ENCODE measurements at places on chromosomes 12 and 14. TPM values are rescaled to one million over a fixed set of nuclear protein-coding genes. Genes with fewer than 3 reads are reported as not detected.
A peak's percentile ranks its signal among the peaks of the same experiment; 100 is the strongest.

- DNase-seq, result no peak
Measured at GRCh38 chr12:108338915-108339657, at the start of gene CMKLR1. TSS of gene CMKLR1 (minus strand) at chr12:108339311. CDS start at chr12:108293591, 45,720 bp downstream.

- DNase-seq, result no peak
Measured at GRCh38 chr14:104442631-104443390, 136.8 kb upstream of the C14orf180 start.

DNA sequence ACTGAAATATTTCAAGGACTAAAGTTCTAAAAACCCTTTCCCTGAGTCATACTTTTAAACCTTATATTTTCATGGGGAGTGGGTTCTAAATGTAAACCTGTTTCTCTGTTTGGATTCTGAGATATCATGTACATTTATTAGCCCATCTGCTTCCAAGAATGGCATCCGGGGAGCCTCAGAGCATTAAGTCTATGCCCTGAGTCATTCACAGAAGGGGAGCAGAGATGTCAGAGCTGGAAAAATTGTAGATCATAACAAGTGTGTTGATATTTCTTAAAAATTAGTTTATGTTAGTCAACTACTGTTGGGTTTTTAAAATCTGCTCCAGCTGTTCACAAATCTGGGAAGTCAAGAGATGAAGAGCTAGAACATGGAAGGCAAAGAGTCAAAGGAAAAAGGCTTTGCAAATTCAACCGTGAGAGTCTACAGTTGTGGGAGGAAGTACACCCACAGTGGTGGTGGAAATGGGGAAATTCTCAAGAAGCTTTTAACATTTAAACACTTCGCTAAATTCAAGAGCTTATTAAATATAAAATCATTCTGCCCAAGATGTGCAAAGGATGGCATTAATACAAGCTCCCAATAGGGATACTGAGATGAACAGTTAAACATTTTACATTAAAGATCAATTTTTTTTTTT is 70.5 kb upstream of the FLRT2 start:
- no peak for DNase-seq

- peak; percentile 59 for DNase-seq
Measured at GRCh38 chr14:73457041-73457923, 1.1 kb downstream of the NUMB start.

GRCh38 chr14:81455390-81455789 is 55.3 kb upstream of the STON2 start:
- no peak for DNase-seq

GRCh38 chr12:46914336-46914735 is 88.5 kb upstream of the SLC38A4 start:
- DNase-seq, result no peak

DNA sequence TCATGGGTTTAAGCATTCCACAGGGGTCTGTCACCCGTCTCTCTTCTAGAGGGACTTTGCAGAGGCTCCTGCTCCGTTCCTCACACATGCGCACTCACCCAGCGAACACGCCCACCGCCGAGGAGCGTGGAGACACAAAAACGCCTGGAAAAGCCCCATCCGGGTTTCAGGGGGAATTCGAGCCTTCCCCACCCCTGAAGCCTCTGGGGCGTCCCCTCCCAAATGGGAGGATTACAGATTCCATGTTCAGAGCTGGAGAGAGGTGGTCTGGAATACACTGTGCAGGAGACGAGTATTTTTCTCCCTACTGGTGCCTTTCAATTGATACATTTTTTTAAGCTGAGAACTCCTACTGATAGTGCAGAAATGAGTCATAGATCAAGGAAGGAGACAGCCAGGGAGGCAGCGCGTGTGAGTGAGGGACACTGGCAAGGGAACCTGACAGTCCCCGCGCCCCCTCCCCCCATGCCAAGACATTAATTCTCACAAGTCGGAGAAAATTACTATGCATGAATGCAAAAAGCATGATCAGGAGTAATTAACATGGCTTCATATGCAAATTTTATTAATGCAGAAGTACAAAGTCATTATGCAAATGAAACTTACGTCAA is 36.9 kb downstream of the BCL11B start:
- DNase-seq, result no peak

DNA sequence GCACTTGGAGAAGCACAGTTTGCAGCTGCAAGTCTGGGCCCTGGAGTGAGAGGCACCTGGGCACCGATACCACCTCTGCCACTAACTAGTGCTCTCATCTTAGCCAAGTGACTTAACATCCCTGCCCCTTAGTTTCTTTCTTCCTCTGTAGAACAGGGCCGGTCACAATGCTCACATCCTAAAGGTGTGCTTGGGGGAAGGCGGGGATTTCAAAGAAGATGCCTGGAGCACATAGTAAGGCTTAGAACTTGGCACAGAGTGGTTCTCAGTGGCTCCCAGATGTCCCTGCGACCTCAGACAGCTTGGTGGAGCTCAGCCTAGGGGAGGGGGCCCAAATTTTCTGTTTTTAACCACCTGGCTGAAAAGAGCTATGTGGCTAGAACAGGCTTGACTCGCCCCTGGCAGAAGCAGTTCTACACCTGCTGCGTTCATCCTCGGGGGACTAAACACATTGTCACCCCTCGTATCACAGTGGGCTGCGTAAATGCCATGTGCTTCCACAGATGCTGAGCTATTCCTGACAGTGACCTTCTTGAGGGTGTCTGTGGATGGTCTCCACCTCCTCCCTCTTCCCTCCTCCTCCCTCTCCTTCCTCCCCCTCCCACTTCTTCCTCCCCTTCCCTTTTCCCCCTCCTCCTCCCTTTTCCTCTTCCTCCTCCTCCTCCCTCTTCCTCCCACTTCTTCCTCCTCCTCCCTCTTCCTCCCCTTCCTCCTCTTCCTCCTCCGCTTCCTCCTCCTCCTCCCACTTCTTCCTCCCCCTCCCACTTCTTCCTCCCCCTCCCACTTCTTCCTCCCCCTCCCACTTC is 112.1 kb downstream of the PHETA1 start:
- no peak for DNase-seq

DNA sequence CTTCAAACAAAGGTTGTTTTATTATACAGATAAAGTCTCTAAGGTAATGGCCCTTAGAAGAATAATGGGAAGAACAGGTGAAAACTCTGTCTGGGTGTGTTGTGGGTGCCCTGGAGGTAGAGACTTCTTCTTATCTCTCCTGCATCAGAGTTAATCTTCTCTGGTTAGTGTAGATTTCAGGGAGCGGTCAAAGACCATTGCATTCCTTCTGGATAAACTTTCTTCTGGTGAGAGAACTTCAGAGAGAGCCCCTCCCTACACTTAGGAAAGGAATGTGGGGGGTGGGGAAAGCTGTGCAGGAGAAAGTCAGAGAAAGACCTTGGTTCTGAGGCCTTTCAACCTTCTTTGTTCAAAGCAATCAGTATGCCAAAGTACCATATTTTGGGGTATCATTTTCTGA is 658.5 kb downstream of the DIO2 start:
- no peak for DNase-seq

GRCh38 chr12:46332260-46332659 is 40.3 kb downstream of the SLC38A2 start:
- peak; percentile 33 for DNase-seq

DNA sequence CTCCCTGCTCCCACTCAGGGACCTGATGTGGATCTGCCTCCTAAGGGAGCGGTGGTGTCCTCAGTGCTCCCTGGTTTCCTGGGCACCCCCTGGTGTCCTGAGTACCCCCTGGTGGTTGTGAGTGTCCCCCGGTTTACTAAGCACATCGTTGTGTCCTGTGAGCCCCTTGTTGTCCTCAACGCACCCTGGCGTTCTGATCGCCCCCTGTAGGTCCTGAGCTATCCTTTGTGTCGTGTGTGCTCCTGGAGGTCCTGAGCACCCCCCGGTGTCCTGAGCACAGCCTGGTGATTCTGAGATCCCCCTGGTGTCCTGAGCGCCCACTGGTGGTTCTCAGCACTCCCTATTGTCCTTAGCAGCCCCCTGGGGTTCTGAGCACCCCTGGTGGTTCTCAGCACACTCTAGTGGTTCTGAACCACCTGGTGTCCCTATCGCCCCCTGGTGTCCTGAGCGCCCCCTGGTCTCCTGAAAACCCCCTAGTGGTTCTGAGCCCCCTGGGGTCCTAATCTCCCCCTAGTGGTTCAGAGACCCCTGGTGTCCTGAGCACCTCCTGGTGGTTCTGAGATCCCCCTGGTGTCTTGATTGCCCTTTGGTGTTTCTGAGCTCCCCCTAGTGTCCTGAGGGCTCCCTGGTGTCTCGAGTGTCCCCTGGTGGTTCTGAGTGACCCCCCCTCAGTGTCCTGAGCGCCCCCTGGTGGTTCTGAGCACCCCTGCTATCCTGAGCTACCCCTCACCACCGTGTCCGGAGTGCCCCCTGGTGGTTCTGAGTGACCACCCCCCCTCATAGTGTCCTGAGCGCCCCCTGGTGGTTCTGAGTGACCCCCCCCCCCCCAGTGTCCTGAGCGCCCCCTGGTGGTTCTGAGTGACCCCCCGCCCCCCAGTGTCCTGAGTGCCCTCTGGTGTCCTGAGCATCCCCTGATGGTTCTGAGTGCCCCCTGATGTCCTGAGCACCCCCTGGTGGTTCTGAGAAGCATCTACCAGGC is 615.1 kb downstream of the TMEM121 start:
- DNase-seq, result peak; percentile 22

DNA sequence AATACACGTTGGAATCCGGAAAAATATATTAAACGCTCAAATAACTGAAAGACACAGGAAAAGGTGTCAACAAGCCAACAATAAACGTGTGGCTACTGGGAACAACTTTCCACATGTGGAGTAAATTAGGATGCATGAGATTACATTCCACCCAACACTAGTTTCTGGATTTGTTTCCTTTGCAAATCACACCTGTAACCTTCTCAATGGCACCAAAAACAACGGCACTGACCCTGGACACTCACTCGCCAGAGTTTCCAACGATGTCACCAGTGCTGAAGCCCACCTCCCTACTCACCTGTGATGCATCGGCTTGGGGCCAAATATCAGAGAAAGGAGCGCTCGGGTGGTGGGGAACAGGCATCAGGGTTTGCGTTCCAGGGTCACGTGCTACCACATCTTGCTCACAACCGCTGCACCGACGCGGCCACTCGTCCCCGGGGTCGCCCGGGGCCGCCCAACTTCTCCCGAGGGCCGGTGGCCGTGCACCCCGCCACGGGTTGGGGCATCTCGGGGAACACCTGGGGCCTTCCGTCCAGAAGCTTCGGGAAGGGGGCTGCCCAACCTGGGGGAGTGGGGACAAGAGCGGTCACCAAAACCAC is 629 bp downstream of the PRDM4 start:
- DNase-seq, result peak; percentile 21

DNA sequence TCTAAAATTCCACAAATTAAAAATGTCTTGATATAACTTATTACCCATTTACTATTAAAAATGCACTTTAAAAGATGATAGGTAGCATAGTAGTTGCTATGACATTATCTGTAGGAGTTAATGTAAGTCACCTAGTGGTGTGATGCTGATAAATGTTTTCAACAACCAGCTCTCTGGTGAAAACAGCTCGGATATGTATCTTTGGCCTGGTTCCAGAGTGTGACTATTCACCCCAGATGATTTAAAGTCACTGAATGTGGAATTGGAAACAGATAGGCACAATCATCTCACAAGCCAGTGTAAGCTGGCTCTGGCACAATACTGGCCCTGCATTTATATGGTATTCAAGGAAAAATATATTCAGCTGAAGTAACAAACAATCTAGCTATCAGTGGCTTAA is 9.2 kb upstream of the CCDC196 start:
- DNase-seq, result no peak

DNA sequence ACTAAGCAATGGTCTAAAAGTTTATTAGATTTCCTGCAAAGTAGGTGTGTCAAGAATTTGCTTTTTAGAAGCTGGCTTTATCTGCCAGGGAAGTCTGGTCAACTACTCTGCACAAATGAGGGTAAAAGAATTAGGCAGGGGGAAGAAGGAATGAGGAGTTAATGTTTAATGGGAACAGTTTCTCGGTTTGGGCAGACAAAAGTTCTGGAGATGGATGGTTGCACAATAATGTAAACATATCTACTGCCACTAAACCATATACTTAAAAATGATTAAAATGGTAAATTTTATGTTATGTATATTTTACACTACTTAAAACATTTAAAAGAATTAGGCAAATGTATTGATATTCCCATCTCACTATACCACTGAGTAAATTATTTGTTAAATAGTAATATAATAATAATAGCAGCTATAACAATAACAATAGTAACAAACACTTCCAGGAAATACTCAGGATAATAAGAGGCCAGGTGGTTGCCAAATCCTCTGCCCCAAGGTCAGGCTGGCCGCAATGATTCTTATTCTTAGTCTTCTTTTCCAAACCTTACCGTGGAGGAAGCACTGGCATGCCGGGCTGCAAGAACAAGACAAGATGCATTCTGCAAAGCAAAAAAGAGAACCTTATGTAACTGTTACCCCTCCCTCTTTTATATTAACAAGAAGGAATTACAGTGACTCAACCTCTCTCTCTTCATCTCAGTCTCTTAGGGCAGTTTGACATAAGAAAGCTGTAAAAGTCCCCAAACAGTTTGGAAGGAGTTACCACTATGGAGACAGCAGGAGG is 13.9 kb downstream of the CS start:
- DNase-seq, result no peak

DNA sequence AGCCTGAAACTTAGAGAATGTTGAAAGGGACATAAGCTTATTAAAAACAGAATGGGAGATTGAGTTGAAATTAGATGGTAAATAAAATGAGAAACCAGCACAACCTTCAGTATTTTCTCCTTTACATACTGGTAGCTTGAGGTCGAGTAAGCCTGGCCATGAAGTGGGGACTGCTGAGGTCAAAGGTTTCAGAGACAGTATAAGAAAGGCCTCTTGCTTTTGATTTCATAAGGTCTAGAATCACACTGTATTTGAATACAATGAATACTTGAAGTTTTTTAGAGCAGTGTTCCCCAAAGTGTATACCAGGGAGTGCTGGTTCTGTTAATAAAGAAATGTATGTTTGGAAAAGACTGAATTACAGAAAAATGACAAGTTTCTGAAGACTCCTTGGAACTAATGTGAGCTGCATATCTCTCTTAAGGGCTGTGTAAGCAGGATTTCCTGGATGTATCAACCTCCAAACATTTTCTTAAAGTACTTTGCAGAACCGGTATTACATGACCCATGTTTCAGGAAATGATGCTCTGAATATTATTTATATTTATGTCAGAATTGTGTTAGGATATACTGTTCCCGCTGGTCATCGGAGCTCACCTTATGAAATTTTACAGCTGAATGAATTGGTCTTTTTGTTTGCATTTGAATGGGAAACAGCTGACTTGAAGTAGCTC is 85.0 kb downstream of the AKAP6 start:
- no peak for DNase-seq

DNA sequence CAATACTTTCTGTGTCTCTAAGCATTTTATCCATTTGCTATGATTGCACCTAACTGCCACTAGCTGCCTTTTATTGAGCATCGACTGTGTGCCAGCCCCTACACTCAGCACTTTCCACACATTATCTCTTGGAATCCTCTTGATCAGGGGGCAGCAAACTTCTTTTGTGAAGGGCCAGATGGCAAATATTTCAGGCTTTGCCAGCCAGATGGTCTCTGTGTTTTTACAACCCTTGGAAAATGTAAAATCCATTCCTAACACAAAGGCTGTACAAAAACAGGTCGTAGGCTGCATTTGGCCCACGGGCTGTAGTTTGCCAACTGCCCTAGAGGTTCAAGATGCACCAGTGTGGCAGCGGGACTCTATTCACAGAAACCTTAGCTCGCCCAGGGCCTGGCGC is 19.5 kb downstream of the FOXN4 start:
- no peak for DNase-seq

The CYP46A1 gene
- 0.10 TPM for total RNA-seq

The ANKRD33 gene
- not detected for total RNA-seq

Data from SJCRH30 (cell line).